Activated naive CD8-positive, alpha-beta T cell treated with anti-CD3 and anti-CD28 coated beads, Interleukin-2, amount 50 U/mL, for 16 hours (primary cell): ENCODE measurements at places on chromosomes 6 and 20.

- no peak for DNase-seq
Observed at GRCh38 chr20:18857640-18858039, 44.1 kb downstream of the SCP2D1 start.

DNA sequence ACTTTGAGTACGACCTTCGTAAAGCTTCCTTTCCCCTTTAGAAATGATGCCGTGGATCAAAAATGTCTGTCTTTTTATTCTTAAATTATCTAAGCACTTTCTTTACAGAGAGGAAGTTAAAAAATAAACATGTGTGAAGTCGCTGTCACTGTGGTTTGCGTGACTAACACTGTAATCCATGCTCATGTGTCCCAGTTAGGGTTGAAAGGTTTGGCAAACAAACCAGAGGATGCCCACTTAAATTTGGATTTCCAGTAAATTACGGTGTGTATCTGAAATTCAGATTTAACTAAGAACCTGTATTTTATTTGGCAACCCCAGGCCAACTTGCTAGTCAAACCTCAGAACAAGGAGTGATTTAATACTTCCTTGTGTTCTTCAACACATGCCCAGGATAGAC, 21.1 kb downstream of the HLA-DRB1 start:
- DNase-seq, result no peak

GRCh38 chr20:36861875-36862801, 13.8 kb upstream of the TLDC2 start:
- no peak for DNase-seq

DNA sequence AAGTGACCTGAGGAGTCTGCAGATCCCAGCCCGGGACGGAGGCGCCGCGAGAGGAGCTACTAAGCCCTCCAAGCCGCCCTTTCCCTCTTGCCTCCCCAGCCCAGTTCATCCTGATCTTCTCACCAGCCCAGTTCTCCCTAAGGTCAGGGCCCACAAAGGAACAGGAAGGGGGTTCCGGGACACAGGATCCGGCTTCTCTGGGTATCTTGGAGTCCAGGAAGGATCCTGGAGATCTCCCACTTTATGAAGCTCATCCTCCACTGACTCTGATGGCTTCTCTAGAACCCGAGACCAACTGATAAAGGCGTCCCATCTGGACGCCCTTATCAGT, 36.9 kb upstream of the HLA-C start:
- no peak for DNase-seq
